Left lung (tissue), 14 donors: ENCODE measurements at places on chromosomes 4 and X.

GRCh38 chr4:145784036-145784435, 104.1 kb downstream of the C4orf51 start:
- no peak for DNase-seq

DNA sequence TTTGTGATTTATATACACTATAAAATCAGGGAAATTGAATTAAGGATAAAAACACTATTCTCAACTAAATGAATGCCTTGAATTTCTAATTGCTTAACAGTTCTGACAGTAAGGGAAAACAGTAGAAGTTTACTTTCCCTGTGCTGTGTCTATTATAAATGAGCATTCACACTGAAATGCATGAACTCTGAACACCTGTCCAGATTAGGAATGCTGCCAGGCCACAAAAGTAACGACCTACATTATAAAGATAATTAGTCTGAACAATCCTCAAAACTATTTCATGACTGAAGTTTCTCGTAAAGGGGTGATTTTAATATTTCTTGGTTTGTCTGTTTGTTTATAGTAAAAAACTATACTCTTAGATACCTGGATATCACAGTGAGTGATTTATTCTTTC, 2.0 kb downstream of the NDST3 start:
- DNase-seq: no peak

DNA sequence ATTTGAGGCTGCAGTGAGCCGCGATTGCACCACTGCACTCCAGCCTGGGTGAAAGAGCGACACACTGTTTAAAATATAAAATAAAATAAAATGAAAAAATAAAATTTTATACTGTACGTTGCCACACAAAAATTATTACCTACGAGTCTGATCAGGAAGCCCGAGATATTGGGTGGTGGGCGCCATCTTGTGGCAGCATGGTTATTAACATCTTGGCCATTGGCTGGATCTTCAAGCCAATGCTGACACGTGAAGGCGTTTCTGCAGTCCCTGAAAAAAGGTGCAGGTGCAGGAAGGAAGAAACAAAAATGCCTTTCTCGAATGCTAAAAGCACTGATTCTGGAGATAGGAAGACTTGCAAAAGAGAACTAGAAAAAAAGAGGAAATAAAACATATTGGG, 4.9 kb upstream of the TLR8 start:
- DNase-seq: peak; percentile 34

DNA sequence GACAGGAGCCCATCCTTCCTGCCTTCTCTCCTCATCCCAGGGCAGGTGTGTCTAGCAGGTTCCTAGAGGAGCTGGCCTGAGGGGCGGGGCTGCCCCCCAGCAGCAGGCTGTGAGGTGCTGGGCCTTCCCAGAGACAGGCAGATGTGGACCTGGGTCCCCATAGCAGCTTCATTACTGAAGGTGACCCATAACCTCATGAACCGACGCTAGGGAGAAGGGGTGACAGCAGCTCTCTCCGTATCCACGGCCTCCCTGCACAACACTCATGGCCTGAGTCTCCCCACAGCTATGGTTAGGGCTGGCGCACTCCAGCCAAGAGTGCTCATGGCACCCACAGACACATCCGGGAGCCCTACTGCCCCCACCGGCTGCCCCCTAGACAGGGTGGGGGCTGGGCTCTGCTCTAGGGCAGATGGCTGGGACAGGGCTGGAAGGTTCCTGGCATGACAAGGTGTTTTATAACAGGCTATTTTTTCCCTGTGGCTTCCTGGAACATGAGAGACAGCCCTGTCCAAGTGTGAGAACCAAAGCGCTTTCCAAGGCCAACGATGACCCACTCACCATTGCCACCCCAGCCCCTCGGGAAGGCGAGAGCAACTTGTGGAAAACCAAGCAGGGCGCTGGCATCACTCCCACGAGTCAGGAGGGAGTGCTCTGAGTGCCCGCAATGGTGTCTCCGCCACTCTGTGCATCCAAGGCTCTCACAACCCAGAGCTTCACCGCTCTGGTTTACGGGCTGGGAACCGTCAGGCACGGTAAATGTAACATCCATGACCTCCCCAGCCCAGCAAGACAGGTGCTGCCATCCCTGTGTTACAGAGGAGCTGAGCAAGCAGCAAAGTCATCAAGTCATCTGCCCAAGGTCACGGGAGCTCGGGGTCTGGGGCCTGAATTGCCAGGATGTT, 59.8 kb downstream of the ACOX3 start:
- DNase-seq: peak; percentile 41

- no peak for DNase-seq
Measured at GRCh38 chr4:168070903-168071302, 21.4 kb upstream of the ANXA10 start.

- no peak for DNase-seq
Measured at GRCh38 chr4:36392916-36393315, 111.5 kb downstream of the DTHD1 start.

GRCh38 chr4:53520116-53520515, 71.2 kb downstream of the LNX1 start:
- no peak for DNase-seq

DNA sequence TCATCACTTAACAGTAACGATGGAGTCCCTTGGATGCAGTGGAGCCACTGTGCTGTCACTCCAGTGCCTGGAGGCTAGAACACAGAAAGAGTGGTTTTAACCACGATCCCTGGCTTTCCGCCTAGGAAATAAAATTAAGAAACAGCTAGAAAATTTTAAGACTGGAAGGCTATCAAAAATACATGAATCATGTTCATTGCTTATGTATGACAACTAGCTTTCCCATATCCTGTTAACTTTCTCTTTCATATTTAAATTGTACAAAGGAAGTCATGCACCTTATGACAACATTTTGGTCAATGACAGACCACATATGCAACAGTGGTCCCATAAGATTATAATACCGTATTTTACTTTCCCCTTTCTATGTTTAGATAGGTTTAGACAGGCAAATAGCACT, 115.1 kb downstream of the GALNTL6 start:
- no peak for DNase-seq

DNA sequence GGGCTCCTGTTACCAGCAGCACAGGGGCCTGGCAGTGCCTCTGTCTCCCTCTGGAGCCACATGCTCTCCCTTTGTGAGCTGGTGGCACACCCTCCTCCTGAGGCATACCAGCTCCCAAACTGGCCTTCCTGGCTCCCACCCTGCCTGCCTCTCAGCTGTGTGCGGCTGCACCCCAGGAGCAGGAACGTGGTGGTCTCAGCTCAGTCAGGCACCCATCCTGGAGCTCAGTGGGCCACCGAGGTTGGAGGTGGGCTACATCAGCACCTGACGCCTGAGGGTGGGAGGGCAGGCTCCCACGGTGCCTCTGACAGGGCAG, 85.9 kb upstream of the NKX1-1 start:
- DNase-seq: peak; percentile 51

DNA sequence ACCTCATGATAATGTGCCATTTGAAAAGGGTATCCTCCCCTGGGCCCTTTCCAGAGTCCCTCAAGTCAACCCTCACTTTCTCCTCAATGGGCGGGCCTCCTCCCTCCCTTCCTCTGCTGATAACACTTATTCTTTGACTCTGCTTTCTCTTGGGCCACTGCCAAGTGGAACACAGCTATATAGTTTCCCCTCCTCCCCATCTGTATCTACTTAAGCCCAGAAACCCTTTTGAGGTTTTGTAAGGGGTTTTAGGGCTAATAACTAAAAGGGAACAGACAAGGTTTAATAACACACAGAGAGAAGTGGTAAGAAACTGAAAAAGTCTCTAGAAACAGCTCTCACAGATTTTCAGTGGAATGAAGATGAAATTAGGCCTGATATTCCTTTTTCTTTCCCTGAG, 116.7 kb downstream of the GPC3 start:
- DNase-seq: no peak

DNA sequence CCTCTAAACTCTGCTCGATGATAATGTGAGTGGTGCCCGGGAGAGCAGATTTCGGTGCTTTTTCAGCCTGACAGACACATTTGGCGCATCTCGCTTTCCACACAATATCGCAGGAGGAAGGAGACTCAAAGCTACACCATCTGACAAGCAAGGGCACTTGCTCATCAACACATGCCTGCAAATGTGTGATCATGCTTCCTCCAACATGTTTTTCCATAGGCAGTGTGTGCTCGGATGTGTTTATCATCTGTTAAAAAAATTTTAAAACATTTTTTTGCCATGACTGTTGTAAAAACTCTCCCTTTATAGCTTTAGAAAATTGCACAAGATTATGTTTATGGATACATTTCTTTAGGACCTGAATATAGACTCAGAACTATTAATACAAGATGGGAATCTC, 170.3 kb upstream of the PUDP start:
- DNase-seq: no peak

- no peak for DNase-seq
Measured at GRCh38 chrX:1472975-1473374, 20.3 kb upstream of the ASMTL start.

- DNase-seq: no peak
Measured at GRCh38 chrX:24207826-24208225, 58.3 kb downstream of the ZFX start.

DNA sequence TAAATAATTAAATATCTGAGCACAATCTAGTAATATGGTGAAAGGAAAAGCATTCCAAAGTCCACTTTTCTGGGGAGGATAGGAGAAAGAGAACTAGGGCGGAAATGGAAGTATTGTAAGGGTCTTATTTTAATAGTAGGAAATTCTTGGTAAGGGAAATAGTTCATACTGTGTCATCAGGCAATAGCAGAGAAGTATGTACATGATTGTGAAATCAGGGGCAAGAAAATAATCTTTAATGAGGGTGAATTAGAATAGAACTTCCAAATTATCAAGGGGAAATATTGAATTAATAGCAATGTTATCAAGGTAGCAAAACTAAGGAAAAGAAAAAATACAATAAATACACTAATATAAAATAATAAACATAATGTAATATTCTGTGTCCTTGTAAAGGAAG, 14.8 kb downstream of the GIMD1 start:
- no peak for DNase-seq

DNA sequence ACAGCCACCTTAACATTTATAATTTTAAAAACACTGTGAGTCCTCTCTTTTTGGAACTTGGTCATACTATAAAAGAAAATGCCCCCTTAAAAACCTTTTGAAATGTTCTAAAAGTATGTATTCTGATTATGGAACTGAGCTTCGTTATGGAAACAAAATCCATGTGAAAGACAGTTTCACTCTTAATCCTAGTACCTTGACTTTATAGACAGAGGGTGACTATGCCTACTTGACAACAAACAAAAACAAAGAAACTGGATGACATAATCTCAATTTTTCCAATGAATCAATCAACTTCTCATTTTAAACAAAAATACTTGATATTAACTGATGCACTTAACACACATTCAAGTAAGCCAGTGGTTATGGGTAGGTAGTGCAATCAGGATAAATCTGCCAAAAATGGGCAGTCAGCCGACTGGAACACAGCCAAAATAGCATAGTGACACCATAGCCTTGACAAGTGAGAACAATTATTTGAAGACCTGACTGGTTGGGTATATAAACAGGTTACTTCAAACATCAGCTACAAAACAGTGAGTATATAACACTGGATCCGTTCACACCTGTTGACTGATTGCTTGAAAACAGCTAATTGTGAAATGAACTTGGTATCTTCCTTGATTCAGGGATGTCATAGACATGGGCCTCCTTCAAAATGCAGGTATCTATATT, 265.5 kb downstream of the PPP3CA start:
- DNase-seq: no peak

GRCh38 chr4:3719191-3719590, 47.0 kb upstream of the ADRA2C start:
- DNase-seq: no peak

DNA sequence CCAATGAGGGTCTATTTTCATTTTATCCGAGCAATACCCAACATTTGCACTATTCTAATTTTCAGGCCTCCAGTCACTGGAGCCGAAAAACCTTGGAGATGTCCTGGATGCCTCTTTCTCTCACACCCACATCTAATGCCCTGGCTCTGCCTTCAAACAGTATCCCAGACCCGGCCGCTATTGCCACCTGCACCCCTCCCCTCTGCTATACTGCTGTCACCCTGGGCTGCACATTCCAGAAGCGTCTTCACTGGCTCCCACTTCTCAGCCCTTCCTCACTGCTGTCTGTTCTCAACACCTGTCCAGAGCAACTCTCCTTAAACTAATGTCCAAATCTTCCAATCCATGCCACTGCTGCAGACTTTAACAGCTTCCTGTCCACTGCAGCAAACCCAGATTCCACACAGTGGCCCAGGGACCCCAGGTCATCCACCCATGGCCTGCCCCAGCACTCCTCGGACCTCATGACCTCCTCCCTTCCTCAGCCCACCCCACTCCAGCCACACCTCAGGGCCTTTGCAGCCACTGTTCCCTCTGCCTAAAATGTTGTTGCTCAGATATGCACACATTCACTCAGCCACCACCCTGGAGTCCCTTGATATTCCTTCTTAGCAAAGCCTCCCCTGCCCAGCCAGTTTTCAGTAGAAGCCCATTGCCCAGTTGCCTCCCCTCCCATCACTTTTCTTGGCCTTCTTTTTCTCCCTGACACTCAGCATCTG, 30.5 kb upstream of the PPP2R2C start:
- DNase-seq: no peak

DNA sequence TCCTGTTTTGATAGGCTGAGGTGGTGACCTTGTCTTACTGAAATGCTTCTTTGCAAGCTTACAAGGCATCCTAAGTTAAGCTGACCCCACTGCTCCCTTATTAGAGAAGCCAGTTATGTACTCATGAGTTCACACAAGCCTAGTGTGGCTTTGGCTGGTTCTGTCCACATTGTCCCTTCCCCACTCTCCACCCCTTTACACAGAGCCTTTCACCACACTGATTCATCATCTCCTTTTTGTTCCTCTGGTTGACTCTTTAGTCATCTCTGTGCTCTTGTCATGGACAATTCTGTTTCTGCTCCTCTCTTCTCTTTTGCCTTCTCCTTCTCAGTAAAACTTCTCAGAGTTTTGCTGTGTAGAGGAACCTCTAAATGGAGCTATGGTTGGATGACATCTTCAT, 4.9 kb downstream of the CHRNA9 start:
- DNase-seq: no peak
